Fibroblast of the aortic adventitia (primary cell): ENCODE measurements at places on chromosomes 1 and 21. TPM values are rescaled to one million over a fixed set of nuclear protein-coding genes. Genes with fewer than 3 reads are reported as not detected.

NBPF1 gene
- 36.7 and 63.1 TPM in 2 replicates for total RNA-seq

CDC20 gene
- 0.33 and 23.9 TPM in 2 replicates for total RNA-seq

LRRC53 gene
- not detected in 2 replicates for total RNA-seq

SEMA4A gene
- total RNA-seq = 1.4 and 3.2 TPM in 2 replicates

RYR2 gene
- total RNA-seq = 0.25 TPM in 1 of 2 replicates, not detected in the other

KCNJ10 gene
- not detected in 2 replicates for total RNA-seq

VSIG8 gene
- not detected in 2 replicates for total RNA-seq

PLCH2 gene
- total RNA-seq = 0.81 TPM in 1 of 2 replicates, not detected in the other

SLAMF6 gene
- total RNA-seq = not detected in 2 replicates

LHX4 gene
- under 0.01 and 0.16 TPM in 2 replicates for total RNA-seq

A3GALT2 gene
- total RNA-seq = not detected in 2 replicates

IGSF9 gene
- total RNA-seq = 2.0 TPM in 1 of 2 replicates, not detected in the other

BMP8A gene
- total RNA-seq = not detected in 2 replicates

LZIC gene
- 50.3 and 61.0 TPM in 2 replicates for total RNA-seq

RHEX gene
- total RNA-seq = not detected in 2 replicates

SHISA4 gene
- total RNA-seq = 19.4 and 20.9 TPM in 2 replicates

USP25 gene
- 37.3 and 48.1 TPM in 2 replicates for total RNA-seq

BLACAT1 gene
- total RNA-seq = 0.09 TPM in 1 of 2 replicates, not detected in the other

RBM34 gene
- total RNA-seq = 55.2 and 118 TPM in 2 replicates

LCE6A gene
- not detected in 2 replicates for total RNA-seq

CRNN gene
- not detected in 2 replicates for total RNA-seq

ZNF695 gene
- 0.82 and 1.4 TPM in 2 replicates for total RNA-seq

PRR9 gene
- total RNA-seq = not detected in 2 replicates

PHF13 gene
- total RNA-seq = 14.7 and 24.3 TPM in 2 replicates

CATSPERE gene
- total RNA-seq = 0.49 and 1.1 TPM in 2 replicates

HEYL gene
- total RNA-seq = not detected in 2 replicates

OR2T27 gene
- total RNA-seq = not detected in 2 replicates

SEMA6C gene
- total RNA-seq = 1.6 and 2.9 TPM in 2 replicates

MROH9 gene
- 0.27 and 0.49 TPM in 2 replicates for total RNA-seq

CRYBG2 gene
- total RNA-seq = not detected in 2 replicates

CAPN8 gene
- not detected in 2 replicates for total RNA-seq

CALML6 gene
- total RNA-seq = 0.36 and 0.49 TPM in 2 replicates

HNRNPCL2 gene
- not detected in 2 replicates for total RNA-seq

GRHL3 gene
- total RNA-seq = not detected in 2 replicates

NBPF10 gene
- total RNA-seq = 1.1 and 3.7 TPM in 2 replicates

LDLRAD2 gene
- total RNA-seq = 0.08 and 0.09 TPM in 2 replicates

GREM2 gene
- total RNA-seq = 2.0 and 26.8 TPM in 2 replicates

GSTM4 gene
- 8.7 and 31.6 TPM in 2 replicates for total RNA-seq

IGSF3 gene
- total RNA-seq = 0.27 TPM in 1 of 2 replicates, not detected in the other

FCGR1A gene
- not detected in 2 replicates for total RNA-seq

LAPTM5 gene
- total RNA-seq = 0.16 and 0.18 TPM in 2 replicates

SH3D21 gene
- total RNA-seq = 5.2 and 9.3 TPM in 2 replicates

TPTE gene
- total RNA-seq = not detected in 2 replicates

LCE1A gene
- not detected in 2 replicates for total RNA-seq

KLHDC9 gene
- total RNA-seq = 0.90 and 1.8 TPM in 2 replicates

FAM43B gene
- 0.90 TPM in 1 of 2 replicates, not detected in the other for total RNA-seq

VPS13D gene
- total RNA-seq = 32.5 and 37.5 TPM in 2 replicates

C4BPA gene
- total RNA-seq = not detected in 2 replicates

SLAMF7 gene
- total RNA-seq = not detected in 2 replicates

HES3 gene
- total RNA-seq = not detected in 2 replicates
